ENCODE measurements at places on chromosomes 5 and 9.

DNA sequence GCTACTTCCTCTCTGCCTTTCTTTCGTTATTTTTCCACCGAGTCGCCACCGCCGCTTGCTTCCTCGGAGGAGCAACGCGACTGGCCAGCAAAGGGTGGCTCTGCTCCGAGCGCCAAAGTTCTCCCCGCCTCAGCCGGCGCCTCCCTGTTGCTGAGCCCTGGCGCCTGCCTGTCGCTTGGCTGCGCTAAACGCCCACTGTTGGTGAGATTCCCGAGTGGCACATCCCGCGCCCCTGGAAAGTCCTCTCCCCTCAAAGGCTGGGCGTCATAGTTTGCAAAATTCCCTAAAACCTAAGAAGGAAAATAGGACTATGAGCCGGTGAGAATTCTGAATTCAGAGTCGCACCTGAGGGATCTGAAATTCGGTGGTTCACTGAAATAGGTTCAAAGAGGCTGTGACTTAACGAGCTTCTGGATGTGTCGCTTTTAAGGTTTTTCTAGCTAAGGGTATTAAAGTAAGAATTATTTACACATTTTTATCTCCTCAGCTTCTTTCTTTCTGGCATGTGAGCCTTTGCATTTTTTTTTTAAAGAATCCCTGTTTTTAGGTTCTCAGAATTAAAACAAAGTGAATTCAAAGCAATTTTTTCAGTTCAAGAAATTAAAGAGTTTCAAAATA, at the start of gene GRIN3A:
Gene GRIN3A (minus strand): TSS at position 82 of the 618 bp plus-strand sequence. CDS start 668 bp downstream, outside the sequence.
- no peak for DNase-seq

DNA sequence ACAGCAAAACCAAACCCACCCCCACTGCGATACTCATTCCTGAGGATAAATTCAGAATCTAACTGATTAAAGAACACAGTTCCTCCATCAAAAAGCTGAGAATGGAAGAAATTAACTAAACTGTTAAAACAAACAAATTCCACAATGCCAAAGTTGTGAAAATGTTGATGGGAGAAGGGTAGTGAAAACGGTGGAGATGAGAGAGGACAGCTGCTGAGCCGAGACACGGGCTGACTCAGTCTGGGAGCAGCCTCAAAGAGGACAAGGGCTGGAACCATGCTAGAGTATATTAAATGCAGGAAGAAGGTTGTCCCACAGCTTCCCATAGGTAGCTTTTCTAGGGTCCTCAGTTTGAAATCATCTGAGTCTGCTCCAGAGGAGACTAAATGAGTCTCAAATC, 14.3 kb downstream of the ADAMTS12 start:
- DNase-seq: no peak

DNA sequence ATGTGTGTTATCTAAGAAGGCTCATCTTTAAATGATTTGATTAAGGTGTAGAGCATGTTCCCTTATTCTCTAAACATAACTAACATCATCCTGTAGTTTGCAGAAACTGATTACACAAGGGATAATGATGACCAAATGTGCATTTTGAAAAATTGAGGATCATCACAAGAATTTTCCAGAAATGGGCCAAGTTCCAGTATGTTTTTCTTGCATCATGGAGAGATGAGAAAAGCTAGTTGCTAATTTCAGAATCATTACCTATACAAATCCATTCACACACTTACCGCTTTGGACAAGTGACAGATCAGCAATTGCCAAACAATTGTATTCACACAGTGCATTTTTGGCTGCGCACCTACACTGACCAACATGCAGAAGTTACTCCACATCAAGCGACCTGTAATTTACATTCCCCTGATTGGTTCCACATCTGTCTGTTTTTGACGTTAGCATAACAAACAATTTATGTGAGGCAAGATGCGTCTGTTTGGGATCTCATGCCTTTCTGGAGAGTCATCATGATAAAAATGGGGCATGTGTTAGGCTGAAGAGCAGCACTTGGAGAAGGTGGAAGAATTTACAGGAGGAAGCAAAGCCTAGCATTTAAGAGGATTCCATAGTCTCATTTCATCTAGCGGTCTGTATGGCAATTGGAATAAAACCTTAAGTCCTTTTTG, 2.8 kb upstream of the BNC2 start:
- DNase-seq: no peak

DNA sequence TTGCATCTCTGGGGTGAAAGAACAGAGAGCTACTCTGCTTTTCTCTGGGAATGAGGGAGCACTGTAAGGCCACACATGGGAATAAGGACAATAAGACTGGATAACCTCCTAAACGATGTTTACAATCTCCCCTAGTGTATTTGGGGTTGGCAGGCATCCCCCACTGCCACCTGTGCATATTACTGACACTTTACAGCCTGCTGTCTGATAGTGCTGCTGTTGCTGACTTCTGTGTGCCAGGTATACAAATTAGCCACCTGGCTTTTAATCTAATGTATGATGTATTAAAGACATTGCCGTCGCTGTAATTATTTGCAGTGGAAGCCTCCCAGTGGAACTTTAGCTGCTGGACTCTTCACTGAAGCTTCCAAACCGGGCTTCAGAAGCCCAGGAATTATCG, 4.4 kb upstream of the SHISAL2B start:
- DNase-seq: no peak

DNA sequence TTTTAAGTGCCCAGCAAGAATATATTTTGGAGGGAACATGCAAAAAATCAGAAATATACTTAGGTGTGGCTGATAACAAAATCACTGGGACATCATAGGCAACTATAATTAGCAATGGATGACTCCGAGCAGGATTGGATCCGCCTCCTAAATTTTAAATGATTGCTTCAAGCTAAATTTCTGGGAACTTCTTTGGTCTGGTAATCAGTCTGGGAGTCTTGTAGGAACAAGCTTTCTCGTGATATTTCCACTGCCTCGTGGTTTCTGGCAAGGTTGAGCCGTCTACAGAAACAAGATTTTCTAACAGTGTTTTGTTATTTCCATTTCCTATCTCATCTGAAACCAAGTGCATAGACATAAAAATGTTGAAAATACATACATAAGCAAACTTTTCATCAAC, 232.6 kb downstream of the BNC2 start:
- DNase-seq: no peak

DNA sequence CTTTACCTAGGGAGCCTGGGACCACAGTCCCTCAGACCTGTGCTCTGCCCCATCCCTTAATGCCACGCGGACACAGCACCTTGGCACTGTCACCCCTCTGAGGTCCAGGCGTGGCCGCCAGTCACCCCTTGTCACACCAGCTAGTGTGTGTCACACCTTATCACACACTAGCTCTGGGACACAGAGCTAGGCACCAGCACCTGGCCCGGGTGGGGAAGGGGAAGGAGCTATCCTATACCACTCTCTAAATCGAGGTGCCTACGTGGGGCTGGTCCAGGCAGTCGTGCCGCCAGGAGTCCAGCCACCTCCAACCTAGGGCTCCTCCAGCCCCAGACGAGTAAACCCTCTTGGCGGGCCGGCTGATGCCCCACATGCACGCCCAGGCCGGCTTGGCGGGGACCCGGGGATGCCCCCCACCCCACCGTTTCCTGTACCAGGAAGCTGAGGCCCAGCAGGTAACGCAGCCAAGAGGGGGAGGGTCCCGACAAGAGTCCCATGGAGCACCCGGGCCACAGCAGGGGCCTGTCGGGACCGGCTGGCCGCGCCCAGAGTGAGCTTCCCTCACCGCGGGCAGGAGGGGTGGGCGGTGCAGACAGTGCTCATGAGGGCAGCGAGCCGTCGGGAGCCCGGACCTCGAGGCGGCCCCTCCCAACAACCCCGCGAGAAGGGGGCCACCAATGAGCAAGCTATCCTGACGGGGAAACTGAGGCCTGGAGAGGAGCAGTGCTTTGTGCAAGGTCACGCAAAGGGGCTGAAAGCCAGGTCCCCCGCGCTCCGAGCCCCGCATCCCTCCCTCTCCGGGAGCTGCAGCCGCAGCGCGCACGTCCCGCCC, 550 bp downstream of the CORO2A start:
- DNase-seq: peak; percentile 47

GRCh38 chr9:70502690-70503089, 88.2 kb upstream of the KLF9 start:
- DNase-seq: no peak

DNA sequence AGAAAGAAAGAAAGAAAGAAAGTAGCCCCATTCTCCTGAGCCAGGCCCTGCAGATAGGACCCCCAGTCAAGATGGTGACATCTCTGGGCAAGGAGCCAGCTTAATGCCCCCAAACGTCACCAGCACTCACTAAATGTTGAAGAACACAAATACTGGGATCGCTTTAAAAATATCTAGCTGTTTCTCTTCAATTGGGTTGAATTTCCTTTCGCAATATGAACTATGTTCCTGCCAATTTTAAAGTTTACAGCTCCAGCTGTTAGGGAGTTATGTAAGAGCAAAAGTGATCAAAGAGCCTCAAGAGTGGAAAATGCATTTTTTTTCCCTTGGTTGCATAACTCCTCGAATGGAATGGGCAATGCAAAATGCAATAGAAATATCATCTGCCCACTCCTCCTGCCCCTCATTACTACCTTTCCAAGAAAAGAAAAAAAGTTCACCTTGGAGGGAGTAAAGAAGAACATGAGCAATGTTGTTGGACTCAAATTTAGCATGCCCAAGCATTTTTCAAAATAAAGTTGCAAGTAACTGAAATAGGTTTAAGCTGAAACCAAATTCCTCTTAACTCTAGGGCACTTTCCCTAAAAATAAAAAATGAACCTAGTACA, 244.2 kb upstream of the PIK3R1 start:
- no peak for DNase-seq

DNA sequence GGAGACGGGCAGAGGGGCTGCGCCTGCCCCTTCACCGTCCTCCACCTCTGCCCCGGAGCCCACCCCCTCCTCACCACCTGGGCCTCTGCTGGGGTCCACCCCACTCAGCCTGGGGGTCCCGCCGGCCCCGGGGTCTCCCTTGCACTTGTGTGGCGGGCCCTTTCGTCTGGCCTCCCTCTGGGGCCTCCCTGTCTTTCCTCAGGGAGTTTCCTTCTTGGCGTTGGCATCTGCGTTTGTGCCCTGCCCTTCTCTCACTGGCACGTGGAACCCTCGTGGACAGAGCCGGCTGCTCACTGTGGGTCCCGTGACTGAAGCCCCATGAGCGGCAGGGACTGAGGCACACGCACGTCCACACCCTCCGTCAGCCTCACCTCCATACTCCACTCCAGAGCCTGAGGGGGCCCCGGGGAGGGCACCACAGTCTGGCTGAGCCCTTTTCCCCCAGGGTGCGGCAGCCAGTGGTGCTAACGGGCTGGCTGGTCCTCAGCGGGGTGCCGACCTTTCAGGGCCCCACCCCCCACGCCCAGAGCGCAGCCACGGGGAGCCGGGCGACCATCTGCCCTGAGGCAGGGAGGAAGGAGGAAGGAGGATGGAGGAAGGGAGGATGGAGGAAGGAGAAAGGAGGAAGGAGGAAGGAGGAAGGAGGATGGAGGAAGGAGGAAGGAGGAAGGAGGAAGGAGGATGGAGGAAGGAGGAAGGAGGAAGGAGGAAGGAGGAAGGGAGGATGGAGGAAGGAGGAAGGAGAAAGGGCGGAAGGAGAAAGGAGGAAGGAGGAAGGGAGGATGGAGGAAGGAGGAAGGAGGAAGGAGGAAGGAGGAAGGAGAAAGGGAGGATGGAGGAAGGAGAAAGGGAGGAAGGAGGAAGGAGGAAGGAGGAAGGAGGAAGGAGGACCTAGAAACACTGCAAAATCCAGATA, 53.0 kb upstream of the NRARP start:
- DNase-seq: no peak
